ENCODE measurements at places on chromosomes 11 and 22.

- DNase-seq: no peak
These were observed 55.2 kb upstream of the SYT13 start for GRCh38 chr11:45341372-45341771.

DNA sequence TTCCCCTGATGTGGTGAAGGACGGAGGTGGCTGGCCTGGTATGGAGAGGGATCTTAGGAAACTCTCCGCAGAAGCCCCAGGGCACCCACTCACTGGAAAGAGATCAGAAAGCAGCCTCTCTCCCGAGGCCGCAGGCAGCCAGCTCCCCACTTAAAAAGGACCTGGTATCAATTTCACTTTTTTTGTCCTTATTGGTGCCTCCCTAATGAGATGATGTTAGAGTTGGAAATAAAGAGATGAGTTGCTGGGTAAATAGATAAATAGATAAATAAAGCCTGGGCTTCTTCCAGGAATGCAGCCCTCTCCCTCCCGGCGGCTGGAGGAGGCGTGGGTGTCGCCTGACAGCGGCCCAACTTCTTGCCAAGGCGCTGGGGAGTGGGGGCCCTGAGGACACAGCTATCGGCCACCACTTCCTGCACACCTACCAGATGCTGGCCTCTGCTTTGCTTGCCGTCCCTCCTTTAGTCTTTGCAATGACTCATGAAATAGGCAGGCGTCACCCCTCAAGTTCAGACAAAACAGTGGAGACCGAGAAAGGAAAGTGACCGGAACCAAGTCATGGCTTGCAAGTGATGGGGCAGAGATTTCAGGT is 42.9 kb downstream of the LINC01488 start:
- DNase-seq: no peak

DNA sequence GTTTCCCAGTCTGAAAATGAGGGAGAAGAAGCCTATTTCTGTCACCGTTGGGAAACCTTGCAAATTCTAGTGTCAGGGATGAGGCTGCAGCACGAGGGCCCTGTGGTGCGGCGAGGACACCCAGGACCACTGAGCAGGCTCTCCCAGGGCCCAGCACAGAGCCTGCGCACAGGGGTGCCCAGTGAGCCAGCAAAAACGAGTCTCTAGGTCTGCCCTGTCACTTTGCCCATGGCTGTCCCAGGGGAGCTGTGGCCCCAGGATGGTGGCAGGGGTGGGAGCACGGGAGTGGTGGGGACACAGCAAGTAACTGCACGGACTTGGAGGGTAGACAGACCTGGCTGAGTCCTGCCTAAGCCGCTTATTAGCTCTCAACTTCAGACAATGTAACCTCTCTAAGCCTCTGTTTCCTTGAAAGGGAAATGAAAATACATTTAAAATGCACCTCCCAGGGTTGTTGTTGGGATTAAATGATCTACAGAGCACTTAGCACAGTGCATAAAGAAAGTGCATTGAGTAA is 44.2 kb downstream of the DSCAML1 start:
- DNase-seq: no peak

- DNase-seq: no peak
These were observed 27.3 kb upstream of the RAB38 start for GRCh38 chr11:88202498-88202897.

DNA sequence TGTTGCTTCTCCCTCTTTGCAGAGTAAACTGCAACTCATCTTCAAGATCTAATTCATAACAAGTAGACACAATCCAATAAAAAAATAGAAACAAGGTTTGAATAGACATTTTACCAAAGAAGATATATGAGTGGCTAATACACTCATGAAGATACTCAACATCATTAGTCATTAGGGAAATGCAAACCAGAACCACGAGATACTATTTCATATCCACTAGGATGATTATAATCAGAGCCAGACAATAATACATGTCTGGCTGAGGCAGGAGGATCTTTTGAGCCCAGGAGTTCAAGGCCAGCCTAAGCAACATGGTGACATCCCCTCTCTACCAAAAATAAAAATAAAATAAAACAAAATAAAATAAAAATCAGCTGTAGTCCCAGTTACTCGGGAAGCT is 85.0 kb downstream of the ATG16L2 start:
- DNase-seq: no peak

DNA sequence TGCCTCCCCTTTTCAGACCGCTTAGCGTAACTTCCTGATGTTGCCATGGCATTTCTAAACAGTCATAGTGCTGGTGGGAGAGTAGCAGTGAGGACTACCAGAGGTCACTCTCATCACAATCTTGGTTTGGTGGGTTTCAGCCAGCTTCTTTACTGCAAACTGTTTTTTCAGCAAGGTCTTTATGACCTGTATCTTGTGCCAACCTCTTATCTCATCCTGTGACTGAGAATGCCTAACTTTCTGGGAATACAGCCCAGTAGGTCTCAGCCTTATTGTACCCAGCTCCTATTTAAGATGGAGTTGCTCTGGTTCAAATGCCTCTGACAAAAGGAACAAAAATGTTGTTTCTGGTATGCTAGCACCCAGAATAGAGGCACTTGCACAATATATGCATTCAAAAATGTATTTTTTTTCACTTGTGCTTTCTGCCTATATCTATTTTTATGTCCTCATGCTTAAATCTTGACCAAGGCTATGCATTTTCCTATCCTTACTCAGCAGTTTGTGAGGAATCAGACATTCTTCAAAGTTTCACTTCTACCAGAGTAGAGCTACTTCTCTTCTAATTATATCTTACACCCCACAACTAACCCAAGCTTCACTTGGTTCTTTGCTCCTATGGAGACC is 16.1 kb upstream of the OR51M1 start:
- DNase-seq: no peak

DNA sequence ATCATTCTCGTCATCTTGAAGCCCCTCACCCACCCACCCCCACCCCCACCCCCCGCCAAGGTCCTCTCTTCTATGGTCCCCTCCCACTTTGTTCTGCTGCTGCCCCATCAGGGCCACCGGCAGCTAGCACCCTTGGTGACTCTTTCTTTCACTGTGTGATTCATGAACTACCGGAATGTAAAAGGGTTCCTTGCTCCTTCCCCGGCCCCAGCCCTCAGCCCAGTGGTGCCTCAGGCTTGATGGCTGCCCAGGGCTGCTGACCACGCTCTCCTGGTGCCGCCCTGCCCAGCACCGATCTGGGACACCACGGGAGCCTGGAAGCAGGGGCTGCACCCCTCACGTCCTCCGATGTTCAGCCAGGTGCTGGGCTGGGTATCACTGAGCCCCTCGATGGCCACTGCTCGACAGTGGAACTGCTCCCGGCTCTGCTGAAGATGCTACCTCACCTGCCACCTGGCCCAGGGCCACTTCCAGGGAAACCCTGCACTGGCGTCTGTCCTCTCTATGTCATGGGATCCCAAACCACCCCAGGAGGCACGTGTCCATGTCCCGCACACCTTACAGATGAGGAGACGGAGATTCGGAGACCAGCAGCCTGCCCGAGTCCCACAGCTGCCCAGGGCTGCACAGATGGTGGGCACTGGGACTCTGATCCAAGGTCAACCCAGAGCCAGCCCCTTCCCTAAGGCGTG is 39.7 kb downstream of the IGLL5 start:
- no peak for DNase-seq
